ENCODE measurements at places on chromosomes 1 and 21.

- no peak for DNase-seq
Observed at GRCh38 chr1:65773391-65774123, 19.1 kb upstream of the PDE4B start.

- DNase-seq = peak; percentile 86
Observed at GRCh38 chr1:113912594-113913311, 7.6 kb downstream of the DCLRE1B start.

DNA sequence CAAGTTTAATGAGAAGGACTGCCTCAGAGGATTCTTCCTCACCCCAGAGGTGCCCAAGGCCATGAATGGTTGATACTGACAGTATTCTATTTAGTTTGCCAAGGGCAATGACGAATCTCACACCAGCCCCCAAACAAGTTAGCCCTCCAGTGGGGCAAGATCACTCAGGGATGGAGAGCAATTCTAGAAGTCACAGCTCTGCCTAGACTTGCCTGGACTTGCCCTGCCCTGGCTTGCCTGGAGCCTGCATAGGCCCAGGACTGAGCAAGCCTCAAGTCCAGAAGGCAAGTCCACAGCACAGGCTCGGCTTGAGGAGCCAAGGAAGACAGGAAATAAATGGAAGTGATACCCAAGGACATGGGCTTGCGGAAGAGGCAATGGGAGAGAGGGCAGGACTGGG is 39.5 kb upstream of the RGS16 start:
- no peak for DNase-seq

DNA sequence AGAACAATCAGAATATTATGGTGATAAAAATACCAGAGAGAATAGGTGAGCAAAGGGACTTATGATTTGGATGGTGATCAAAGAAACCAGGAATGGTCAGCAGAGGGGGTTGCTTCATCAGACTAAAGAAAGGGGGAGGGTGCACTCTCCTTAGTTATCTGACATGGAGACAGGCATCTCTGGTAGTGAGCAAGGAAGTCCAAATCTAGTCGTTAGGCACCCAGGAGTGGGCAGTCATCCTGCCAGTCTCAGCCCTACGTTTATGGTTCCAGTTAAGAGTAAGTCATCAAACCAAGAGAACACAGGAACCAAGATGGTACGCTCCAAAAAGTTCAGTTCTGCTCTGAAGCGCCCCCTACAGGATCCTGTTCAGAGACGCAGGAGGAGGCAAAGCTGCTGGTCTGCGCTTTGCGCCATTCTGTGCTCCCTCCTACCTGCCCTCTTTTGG is 28.6 kb downstream of the EBNA1BP2 start:
- peak; percentile 48 for DNase-seq

DNA sequence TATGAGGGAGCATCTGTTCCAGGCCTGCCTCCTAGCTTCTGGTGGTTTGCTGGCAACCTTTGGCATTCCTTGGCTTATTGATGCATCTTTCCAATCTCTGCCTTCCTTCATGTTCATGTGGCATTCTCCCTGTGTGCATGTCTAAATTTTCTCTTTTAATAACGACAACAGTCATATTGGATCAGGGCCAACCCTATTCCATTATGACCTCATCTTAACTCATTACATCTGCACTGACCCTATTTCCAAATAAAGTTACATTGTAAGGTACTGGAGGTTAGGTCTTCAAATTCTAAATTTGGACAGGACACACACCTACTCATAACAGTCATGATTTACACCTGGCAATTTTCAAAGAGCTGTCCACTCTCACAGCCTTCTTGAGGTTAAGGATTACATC is 117.2 kb upstream of the FGGY start:
- DNase-seq = no peak

DNA sequence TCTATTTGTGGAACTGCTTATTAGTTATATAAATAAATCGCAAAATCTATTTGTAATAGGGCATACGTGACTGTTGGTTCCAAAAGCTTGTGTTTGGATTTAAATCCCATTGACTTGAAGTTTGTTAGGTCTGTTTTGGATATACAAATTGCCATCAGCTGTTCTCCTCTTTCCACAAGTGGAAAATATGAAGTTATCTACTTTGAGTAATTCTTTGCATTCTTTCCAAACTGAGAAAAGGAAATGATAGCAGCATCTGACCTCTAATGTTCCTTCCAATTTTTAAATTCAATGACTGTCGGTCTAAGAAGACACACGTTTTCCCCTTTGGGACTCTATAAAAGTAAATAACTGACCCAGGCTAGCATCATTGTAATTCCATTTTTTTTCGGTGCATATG is 165.7 kb upstream of the SGIP1 start:
- DNase-seq = no peak

DNA sequence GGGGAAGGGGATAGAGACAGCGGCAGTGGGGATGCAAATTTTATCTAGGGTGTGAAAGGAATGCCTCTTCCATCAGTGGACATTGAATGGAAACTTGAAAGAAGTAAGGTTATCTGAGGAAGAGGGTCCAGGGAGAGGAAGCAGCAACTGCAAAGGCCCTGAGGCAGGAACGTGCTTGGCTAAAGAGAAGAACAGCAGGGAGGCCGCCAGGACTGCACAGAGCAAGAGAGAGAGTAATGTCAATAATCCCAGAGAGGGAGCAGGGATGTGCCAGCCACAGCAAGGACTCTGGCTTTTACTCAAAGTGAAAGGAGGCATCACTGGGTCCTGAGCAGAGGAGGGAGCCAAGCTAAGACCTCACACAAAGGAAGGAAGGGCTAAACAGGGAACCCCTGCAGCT is 50.9 kb downstream of the KCND3 start:
- DNase-seq = no peak

- no peak for DNase-seq
Observed at GRCh38 chr1:116165572-116165971, 54.4 kb downstream of the MAB21L3 start.

GRCh38 chr1:194225821-194226220 is 1039.4 kb upstream of the B3GALT2 start:
- DNase-seq = peak; percentile 35

DNA sequence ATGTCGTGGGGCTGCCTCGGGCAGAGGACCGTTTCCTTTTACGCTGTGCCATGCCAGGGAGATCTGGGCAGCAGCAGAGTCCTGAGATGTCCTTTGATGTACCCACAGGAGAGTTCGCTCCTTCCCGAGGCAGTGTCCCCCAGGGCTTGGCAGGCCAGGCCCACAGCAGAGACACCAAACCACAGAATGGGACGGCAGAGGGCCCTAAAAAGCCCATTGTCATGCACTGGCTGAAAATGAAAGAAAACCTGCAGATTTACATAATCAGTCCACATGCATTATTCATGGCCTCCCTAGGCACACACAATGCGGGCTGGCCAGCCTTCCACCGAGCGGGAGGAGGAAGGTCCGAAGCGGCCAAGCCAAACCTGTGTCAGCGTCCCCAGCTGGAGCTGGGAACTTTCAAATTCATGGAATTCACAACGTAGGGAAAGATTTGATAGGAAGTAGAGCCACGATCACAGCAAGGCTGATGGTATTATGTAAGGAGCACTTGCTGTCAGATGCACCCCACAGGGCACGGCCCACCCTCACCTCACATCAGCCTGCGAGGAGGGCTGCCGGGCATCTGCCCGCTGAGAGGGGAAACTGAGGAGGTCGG is 25.3 kb upstream of the EFHD2 start:
- no peak for DNase-seq

DNA sequence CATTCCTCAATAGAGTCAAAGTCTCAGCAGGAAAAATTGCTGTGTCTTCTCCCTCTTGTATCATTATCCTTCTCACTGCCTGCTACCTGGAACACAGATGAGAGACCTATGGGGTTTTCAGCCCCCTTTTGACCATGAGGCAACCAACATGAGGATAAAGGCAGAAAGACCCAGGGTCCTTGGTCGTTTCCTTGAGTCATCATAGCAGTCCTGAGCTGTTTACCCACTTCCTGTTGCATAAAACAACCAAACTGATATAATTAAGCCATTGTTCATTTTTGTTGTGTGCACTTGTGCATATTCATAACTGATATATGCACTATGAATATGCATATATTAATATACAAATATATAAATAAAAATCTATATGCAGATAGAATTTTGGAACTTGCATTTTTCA is 188.3 kb upstream of the MAP1LC3C start:
- DNase-seq = no peak

DNA sequence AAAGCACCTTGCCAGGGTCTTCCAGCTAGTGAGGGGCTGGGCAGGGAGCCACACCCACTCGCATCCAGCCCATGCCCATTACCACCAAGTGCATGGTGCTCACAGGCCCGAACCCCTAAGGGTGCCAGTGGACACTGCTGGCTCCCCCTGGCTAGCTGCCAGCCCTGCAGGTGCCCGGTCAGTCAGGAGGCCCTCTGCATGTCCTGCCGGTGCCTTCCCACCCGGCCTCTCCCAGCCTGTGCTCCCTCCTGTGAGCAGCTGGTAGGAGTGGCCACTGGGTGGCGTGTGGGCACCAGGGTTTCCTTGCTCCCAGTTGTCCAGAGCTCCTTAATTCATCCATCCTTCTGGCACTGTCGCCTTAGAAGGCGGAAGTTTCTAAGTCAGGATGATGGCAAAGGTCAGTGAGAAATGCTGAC is 33.4 kb downstream of the QSOX1 start:
- peak; percentile 59 for DNase-seq

DNA sequence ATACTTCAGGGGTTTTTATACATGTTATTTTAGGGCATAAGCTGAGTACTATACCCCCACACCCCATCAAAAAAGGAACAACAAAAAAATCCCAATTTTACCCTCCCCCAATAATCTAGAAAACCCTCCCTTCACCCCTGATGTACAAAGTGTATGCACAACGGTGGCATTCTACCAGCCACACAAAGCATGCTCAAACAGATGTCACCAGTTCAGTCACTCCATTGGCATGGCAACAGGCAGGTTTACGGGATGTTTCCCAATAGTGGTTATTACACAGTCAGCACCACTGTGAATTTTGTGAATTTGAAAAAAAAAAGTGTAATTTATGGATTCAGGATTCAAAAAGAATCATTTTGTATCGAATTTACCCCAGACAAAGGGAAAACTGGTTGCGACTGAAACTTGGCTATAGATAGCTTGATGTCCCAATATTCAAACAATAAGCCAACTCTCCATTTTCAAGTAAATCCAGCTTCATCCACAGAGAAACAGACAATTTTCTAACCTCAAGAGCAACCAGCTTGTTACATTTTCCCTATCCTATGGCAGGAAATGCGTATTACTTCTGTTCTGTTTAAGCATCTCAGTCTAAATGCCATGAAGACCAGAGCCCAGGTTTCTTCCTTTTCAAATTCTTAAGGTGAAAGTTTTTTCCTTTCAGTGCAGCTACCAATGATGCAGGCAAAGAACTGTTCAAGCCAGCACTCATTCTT is 34.0 kb upstream of the SLC45A3 start:
- DNase-seq = no peak

DNA sequence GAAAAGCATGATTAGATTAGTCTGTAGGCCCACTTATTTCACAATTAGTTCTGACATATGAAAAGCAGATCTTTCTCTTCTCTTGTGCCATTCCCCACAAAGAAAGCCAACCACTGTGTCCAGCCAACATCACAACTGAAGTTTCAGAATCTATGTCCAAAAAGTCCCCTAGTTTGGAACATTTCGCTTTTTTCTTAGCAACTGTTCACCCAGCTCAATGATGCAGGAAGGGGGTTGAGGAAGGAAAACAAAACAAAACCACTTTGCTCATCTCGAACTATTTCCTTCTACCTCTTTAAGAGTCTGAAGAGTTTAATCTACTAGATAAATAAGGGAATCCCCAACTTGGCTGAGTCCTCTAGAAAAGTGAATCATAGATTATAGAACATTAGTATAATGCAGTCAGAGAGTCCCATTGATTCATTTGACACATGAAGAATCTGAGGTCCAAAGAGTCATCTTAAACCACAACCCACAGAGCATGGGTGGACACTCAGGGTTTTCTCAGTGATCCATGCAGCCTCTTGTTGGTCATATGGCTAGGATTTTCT is 159.3 kb upstream of the SGIP1 start:
- DNase-seq = no peak

DNA sequence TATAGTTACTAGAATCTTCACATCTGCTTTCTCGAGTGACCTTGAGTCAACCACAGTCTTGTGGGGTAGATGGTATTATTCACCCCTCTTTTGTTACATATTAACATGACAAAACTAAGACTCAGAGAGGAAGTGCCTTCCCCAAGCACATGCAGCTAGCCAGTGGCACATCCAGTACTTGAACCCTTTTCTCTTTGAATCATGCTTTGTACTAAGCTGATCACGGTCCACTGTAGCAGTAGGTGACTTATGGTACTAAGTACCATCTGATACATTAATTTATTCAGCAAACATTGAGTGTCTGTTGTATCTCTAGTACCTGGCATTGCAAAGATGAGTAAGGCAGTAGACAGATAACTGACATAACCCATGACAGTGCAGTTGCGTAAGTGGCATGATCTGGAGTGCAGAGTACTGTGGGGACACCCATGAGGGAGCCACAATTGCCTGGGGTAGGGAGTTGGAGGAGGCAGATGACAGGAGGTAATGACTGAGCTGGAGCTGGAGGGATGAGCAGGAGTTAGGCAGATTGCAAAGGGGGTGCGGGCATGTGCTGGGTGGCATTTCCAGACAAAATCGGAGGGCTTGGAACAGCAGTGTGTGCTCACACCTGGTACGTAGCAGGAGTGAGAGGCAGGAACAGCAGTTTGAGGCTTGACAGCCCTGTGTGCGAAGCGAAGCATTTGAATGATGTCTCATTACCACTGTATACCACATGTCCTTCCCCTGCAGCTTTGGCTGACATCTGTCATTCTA is 29.8 kb downstream of the UCK2 start:
- peak; percentile 85 for DNase-seq

DNA sequence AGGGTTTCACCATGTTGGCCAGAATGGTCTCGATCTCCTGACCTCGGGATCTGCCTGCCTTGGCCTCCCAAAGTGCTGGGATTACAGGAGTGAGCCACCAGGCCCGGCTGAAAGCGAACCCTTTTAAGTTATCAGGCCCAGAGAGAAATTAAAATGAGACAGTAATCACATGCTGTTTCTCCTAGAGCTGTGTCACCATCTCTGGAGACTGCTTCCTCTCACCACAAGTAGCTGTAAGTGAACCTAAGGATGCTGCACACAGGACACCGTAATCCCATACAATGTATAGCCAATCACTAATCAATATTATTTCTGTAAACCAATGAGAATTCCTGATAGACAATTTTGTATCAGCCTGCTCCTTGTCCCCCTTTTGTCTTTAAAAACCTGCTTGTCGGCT is 5.7 kb upstream of the CSTB start:
- no peak for DNase-seq

DNA sequence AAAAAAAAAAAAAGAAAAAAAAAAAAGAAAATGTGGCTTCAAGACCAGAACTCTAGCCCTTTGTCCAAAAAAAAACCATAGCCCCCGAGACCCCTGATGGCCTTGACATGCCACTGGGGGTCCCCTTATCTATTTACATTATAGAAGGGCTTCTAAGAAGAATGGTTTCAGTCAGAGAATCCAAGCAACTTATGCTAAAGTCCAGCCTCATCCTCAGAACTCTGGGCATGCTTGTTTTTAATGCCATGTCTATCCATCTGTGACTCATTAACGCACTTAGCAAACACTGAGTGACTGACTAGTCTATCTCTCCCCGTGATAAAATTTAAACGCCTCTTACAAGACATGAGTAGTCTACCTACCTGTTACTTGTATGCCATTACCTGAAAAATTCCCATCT is 29.3 kb downstream of the ERG start:
- no peak for DNase-seq

Measured in hematopoietic multipotent progenitor cell treated with erythropoietin and hydrocortisone succinate and interleukin-3 and kit ligand, for 8 days (in vitro differentiated cells).